ENCODE measurements at places on chromosomes 11 and 22.

DNA sequence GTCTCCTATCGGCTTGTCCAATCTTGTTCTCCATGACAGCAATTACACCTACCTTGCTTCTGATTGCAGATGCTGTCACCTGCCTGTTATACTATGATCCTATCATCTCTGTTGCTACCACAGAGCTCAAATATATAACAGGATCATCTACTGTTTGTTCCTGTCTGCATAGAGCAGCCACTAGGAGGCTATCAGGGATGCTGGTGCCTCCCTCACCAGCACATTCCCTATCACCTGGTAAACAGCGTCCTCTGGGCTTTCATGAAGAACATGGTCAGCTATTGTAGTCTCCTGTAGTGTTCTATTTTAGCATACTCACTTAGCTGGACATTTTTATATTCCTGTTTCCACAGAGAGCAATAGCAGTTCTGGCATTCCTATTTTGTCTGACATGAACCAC is 87.8 kb upstream of the FAT3 start:
- DNase-seq: no peak

DNA sequence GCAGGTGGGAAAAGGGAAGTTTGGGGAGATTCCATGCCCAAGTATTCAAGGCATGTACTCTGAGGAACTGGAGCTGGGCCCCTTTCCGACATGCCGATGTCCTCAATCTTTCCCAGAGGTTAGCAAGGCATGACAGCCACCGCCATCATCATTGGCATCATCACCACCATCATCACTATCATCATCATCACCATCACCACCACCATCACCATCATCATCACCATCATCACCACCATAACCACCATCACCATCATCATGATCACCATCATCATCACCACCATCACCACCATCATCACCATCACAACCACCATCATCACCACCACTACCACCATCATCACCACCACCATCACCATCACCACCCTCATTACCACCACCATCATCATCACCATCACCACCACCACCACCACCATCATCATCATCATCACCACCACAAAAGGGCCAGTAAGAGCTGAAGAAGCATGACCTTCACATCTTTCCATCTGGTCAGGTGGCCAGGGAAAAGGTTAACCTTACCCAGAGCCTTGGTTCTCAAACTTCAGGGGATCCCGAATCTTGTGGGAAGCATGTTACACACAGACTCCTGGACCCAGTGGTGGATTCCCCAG is 25.8 kb downstream of the PHF21B start:
- DNase-seq: no peak

- no peak for DNase-seq
Measured at GRCh38 chr22:46783721-46784120, 21.3 kb downstream of the TBC1D22A start.

DNA sequence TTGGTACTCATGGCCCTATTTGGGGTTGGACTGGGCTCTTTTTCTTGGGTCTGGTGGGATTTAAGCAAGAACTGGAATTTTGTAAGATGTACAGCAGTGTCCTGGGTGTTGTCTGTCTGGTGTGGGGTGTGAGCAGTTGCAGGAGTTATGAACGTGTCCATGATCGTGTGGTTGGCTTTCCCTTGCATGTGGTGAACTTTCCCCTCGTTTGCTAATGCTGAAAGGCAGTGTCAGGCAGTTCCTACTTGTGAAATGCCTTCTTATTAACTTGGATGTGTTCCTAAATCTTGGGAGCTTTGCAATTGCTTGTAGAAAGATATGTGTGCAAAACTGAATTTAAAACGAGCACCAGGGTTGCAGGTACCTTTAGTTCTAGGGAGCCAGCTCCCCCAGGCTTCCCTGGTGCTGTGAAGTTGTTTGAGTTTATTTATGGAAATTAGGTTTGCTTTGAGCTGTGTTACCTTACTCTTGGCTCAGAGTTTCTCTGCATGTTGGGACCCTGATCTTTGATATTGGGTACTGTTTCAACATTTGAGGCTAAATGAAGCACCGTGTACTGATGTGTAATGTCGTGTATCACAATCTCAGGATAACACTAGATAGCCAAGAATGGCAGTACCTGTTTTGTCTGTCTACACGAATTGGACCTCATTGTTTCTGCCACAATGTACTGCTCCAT is 35.8 kb upstream of the HSD17B12 start:
- no peak for DNase-seq

DNA sequence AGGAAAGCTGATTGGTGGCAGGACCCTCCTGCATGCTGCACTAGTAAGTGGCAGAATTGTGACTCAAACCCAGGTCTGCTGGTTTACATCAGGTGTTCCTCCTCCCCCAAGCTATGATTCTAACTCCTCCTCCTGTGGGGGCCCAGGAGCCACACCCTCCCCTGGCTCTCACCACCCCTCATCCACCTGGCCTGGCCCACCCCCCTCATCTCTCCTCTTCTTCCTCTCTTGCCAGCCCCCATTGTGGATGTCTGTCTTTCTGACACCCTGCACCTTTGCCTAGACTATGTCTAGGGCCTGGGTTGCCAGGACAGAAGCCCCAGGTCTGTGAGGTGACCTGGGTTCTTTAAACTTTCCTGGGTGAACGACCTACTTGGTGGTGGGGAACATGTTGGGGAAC is 59.9 kb downstream of the GRIK4 start:
- DNase-seq: no peak

DNA sequence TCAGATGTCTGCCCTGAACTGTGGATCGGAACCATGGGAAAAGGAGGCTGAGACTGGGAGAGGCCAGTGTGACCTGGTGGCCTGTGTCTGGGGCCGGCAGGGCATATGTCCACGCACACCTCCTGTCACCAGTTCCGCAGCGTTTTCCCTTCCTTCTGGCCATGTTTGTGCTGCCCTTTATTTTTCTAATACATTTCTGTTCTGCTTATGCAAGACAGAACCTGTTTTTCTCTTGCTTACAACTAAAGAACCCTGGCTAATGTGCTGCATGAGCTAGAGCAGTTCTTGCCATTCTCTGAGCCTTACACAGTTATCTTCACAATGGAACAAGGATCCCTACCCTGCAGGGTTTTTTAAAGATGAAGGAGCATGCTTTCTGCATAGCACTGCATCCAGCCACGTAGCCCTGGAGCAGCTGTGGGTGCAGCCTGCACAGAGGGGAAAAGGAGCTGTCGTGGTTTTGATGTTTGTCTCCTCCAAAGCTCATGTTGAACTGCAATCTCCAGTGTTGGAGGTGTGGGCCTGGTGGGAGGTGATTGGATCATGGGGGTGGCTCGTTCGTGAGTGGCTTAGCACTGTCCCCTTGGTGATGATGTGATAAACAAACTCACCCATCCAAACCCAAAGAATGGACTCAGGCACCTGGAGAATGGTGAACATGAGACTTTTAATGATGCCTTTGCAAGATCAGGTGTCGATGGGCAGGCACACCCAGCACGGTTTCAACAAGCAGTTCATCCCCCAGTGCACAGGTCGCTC is 84.8 kb upstream of the SHANK2 start:
- DNase-seq: no peak

- no peak for DNase-seq
Measured at GRCh38 chr11:132278801-132279574, 908.6 kb downstream of the NTM start.

DNA sequence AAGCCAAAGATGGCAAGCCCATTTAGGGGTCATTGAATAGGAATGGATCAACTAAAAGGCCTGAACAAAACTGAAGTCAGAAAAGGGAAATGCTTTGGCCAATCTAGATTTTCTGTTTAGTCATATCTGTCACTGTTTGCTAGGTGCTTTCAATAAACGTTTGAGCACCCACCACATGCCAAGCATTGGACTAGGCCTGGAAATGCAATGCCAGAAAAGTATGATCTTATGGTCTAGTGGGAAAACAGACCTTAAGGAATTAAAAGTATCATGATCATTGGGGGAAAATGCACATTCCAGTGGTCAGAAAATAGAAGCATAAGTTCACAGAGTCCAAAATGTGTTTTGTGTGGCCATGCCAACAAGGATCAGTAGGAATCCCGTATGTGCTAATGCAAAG is 76.8 kb upstream of the BIRC3 start:
- no peak for DNase-seq

- DNase-seq: no peak
Measured at GRCh38 chr11:68523743-68524142, 63.2 kb downstream of the PPP6R3 start.

- DNase-seq: no peak
Measured at GRCh38 chr11:8164746-8165145, 4.1 kb downstream of the RIC3 start.

- no peak for DNase-seq
Measured at GRCh38 chr11:11732116-11732515, 109.7 kb upstream of the USP47 start.

DNA sequence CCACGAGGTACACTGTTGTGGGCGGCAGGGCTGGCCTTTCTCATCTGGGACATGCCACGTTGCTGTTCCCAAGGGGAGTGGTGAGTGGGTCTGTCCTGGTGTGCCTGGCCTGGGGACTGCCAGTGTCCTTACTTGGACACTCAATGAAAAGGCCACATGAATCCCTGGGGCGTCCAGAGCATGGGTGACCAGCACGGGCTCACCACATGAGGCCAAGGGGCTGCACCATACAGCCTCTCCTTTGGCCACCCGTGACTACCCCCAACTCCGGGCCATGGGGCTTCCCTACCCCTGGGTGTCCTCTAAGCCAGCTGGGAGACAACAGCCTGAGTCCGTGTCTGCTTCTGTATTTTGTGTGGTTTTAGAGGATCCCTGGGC is 20.2 kb upstream of the TXNRD2 start:
- no peak for DNase-seq

DNA sequence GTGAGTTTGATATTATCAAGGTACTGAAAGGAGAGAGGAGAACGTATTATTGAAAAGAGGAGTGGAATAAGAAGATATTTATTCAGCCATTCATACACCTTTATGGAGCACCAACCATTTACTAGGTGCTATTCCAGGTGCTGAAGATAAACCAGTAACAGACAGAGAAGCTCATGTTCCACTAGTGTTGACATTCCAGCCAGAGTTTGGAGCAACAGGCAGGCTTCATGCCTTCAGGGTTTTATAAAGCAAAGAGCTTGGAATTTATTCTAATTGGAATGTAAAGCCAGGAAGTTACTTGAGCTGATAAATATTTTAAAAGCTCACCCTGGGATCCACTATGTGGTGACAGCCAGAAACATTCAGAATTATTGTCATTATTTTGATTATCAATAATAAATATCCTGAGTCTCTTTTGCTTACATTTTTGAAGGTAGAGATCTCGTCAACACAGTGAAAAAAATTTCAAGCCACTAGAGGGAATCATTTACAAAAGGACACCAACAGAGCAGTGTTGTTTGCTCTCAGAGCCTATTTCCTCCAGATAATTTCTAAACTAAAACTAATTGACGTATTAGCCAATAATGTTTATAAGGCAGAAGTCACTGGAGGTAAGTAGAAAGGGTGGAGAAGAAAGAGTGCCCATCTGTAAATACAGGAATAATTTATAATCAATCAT is 172.0 kb downstream of the KCNA4 start:
- no peak for DNase-seq

DNA sequence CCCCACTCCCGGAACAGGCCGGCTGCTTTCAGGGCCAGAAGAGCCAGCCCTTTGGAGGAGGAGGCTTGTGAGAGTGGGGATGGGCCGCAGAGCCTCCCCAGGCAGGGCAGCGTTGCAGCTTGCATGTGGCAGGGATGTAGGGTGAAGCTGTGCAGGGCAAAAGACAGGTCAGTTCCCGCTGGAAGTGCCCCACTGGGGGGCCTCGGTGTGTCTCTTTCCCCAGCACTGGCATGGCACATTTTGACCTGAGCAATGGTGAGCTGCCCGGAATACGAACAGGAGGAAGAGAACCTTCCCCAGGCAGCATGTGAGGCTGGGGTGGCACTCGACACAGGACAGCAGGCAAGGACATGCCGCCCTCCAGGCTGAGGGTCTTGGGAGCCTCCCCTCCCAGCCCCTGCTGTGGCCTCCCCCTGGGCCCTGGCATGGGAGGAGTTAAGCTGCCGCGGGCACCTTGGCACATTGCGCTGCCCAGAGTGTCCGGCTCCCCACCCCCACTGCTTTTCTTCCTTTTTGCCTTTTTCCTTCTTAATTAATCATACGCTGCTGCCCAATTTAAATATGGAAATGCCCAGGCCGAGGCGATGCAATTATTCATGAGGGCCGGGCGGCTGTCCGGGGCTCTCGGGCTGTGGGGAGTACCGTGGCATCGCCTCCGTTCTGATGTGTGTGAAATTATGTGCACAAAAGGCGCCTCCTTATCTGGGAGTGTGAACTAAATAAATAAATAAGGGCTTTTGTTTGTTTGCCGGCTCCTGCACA is 76.0 kb upstream of the WNT7B start:
- DNase-seq: no peak

DNA sequence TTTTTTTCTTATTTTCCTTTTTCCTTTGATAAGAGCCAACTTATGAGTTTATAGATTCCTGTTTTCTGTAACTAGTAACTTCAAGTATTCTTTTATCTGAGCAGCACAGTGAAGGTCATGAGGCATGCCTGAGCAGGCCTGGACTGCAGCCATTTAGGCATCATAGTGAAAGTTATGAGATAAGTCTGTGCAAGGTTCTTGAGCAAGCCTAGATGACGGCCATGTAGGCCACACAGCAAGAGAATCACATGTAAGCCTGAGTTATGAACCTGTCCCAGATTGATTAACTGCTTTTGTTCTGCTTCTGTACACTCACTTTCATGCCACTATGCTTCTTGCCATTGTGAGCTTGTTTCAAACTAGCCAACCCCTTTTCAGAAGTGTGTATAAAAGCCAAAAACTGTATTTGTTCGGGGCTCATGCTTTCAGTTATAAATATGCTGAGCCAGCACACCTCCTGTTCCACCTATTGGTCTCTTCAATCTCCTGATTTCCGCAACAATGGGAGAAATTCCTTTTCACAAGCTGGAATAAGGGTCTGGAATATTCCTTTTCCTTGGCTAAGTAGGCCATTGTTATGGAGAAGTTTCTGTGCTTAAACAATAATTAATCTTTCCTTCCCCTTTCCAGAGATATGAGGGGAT is 745.7 kb downstream of the FAM181B start:
- DNase-seq: no peak

DNA sequence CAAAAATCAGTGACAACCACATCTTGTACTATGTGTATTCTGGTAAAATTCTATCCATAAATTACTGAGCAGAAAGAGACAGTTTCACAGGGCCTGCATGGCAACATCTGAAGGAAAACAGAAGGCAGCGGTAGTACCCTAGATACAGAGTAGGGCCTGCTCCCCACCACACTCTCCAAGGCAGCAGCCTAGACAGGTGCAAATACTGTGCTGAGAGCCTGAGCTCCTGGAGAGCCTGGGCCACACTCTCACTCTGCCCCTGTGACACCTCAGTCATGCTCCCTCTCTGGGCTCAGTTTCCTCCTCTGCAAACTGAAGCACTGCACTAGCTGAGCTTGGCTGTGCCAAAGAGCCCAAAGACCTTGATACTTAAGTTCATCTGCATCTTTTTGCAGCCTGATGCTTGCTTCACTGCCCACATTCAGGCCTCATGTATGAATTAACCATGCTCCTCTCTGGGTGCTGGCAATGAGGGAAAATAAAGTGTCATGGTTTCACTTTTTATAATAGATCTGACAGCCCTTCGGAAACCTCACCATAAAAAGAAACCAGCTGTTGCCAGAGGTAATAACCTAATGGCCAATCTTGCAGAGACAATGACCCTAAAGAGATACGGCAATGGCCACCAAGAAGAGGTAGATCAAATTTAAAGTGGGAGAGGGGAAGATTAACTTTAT is 104.7 kb downstream of the PLEKHA7 start:
- no peak for DNase-seq

GRCh38 chr11:78922859-78923625 is 348.4 kb upstream of the NARS2 start:
- no peak for DNase-seq

All from neuronal stem cell (in vitro differentiated cells).